ENCODE measurements at places on chromosomes 1 and 21. TPM values are rescaled to one million over a fixed set of nuclear protein-coding genes. Genes with fewer than 3 reads are reported as not detected.

DNA sequence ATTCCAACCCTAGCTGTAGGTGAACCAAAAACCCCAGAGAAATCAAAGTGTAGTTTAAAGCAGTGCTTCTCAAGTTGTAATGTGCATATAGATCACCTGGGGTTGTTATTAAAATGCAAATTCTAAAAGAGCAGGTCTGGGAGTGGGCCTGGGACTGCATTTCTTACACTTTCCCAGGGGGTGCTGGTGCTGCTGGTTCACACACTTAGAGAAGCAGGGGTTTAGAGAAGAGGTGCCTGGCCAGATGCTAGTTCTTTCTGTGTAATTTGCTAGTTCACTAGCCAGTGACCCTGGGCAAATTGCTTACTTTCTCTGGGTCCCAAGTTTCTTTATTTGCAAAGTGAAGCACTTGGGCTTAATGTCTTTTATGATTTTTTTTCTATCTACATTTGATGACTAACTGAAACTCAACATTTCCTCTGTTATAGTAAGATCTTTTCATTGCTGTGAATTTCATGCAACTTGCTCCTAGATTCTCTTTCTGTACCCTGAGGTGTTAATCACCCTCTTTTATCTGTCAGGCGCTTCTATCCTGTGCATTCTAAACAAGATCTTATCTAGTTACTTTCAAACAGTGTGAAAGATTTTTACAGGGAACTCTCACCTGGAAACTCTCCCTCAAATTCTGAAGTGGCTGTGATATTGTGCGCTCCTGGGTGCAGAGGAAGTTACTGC, 141.9 kb upstream of the UBE2U start:
- no peak for DNase-seq

GRCh38 chr1:180251526-180252305, 21.7 kb downstream of the LHX4 start:
- DNase-seq = no peak

Gene SLC9C2
- 0.60 TPM for total RNA-seq

DNA sequence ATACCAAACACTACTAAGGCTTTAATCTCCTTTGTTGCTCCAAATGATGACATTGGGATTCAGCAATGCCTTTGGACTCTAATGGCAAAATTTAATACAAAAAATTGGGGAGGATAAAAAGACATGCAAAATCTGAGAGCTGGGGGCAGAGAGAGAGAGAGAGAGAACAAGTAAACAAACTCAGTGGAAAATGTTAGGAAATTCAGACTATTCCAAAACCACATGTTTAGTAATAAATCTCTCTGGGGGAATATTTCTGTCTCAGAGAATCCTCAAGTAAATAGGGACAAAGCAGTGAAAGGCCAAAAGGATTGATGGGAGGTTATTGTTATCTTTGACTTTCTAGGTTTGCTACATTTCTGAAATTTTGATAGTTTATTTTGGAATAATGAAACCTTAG, 65.7 kb downstream of the PLA2G4A start:
- DNase-seq = no peak

GRCh38 chr1:162056043-162056442, 13.4 kb upstream of the NOS1AP start:
- peak; percentile 59 for DNase-seq

Gene FAM72A
- total RNA-seq = 1.9 TPM

- peak; percentile 55 for DNase-seq
These were observed 35.4 kb upstream of the LRRC8B start for GRCh38 chr1:89489047-89489729.

Gene HENMT1
- total RNA-seq = 2.3 TPM

DNA sequence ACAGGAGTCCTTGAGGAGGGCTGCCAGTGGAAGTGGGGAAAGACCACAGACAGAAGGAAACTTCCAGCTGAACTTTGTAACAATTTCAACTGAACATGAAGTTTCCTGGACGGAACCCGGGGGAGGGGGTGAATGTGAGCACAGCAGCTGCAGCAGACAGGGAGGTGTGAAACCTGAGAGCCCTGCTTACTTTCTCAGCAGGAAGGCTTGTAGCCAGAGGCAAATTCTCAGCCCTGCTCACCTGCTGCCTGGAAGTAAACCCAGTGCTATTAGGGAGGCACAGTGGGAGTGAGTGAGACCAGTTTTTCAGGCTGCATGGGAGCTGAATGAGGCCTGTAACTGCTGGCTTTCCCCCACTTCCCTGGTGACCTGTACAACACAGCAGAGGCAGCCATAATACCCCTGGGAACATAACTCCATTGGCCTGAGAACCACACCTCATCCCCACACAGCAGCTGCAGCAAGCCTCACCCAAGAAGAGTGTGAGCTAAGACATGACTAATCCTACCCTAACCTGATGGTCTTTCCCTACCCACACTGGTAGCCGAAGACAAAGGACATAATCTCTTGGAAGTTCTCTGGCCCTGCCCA, 9.6 kb upstream of the SPRR2F start:
- peak; percentile 75 for DNase-seq

DNA sequence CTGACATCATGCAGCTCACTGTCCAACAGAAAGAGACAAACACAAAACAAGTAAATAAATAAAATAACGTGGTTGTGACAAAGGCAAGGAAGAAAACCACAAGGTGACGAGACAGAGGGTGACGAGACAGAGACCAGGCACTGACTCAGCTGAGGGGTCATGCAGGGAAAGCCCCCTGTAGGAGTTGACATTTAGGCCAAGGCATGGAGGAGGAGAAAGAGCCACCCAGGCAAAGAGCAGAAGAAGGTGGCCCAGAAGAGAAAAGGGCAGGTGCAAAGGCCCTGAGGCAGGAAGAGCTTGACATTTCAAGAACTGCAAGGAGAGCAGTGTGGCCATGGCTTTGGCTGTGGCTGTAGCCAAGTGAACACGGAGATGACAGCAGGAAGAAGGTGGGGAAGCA, 65.1 kb upstream of the ID3 start:
- no peak for DNase-seq

- no peak for DNase-seq
These were observed 273.1 kb downstream of the TTLL7 start for GRCh38 chr1:83725735-83726360.

Gene FHAD1
- total RNA-seq = 1.3 TPM

Gene ADPRS
- 46.9 TPM for total RNA-seq

- DNase-seq = no peak
These were observed 28.1 kb upstream of the AK4 start for GRCh38 chr1:65119951-65120350.

Gene JAM2
- 0.05 TPM for total RNA-seq

DNA sequence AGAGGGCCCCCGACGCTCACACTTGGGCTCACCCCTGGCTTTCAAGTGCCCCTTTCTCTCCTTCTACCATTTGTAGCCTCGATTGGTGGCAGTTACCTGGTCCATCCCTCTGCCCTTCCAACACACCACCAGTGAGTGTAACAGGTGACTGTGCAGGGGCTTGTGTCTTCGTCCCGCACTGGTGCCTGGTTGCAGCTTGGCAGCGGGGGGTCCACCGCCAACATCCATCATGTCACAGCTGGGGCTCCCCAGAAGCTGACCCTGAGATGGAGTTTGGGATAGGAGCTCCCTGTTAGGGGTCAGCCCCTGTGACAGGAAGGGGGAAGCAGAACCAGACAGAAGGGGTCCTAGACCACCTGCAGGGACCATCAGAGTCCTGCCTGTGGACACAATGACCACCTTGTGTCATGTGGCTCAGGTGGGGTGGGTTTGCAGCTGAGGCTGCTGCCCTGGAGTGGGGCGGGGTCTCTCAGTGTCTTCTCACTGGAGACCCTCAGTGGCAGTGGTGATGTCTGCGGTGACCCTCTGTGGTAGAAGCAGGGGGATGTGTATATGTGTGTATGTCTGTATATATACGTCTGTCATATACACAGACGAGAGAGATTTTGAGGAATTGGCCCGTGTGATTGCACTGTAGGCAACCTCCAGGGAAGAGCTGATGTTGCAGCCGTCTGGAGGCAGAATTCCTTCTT, 3.6 kb upstream of the CALML6 start:
- no peak for DNase-seq

- no peak for DNase-seq
These were observed 24.8 kb downstream of the MARK1 start for GRCh38 chr1:220552672-220553260.

DNA sequence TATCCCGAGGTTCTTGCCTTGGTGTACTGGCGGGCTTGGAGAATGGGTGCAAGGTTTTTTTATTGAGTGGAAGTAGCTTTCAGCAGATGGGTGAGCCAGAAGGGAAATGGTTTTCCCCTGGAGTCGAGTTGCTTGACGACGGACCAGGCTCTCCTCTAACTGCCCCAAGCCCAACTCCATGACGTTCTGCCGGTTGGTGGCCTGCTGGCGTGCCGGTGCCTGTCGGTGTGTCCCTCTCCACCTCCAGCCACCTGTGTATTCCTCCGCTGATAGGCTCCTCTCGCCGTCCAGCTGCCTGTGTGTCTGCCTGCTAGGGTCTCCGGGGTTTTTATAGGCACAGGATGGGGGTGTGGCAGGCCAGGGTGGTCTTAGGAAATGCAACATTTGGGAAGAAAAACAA, 34.3 kb upstream of the PTGFRN start:
- DNase-seq = no peak

Gene SPRR3
- total RNA-seq = not detected

Gene ANKRD65
- total RNA-seq = 0.10 TPM
